Lung microvascular endothelial cell (primary cell): ENCODE measurements at places on chromosomes 3 and 15. TPM values are rescaled to one million over a fixed set of nuclear protein-coding genes. Genes with fewer than 3 reads are reported as not detected.

DNA sequence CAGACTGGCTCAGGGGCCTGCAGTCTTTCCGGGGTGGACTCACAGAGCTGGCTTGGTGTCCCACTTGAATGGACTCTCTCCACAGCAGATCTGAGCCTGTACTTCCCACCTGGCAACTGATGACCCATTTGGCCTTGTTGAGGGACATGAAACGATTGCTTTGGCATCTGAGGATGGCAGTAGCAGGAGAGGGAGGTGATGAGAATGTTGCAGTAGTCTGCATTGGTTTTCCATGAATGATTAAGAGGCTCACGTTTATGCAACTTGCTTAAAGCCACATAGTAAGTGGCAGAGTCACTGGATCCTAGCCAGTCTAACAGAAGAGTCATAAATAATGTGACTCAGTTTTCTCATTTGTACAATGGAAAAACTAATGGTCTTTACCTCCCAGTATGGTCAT is 21.9 kb downstream of the IL20RB start:
- DNase-seq = no peak

DNA sequence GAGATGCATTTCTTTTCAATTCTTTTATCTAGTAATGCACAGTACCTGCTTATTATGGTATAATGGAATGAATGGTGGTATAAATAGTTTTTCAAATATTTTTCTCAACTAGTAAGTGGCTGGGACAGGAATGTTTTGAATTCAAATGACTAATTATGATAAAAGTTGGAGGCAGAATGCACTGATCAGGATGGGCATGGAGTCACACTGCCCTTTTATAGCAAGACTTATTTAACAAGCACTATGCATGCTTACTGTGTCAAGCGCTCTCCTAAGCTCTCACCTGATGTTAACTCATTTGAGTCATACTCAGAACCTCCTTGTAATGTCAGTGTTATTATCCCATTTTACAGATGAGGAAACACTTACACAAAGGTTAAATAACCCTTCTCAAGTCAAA is 221.8 kb downstream of the FEZF2 start:
- no peak for DNase-seq

- DNase-seq = peak; percentile 54
Observed at GRCh38 chr3:22117751-22118346, 366.8 kb upstream of the ZNF385D start.

- no peak for DNase-seq
Observed at GRCh38 chr3:81300324-81300927, 461.0 kb downstream of the GBE1 start.

GRCh38 chr15:91065505-91065904 is 34.6 kb upstream of the SV2B start:
- no peak for DNase-seq

The LXN gene
- 36.7 and 46.4 TPM in 2 replicates for total RNA-seq

The IL5RA gene
- total RNA-seq = not detected in 2 replicates

The IGF2BP2 gene
- total RNA-seq = 19.0 and 24.4 TPM in 2 replicates

The DAZL gene
- total RNA-seq = not detected in 2 replicates

The GABRB3 gene
- 0.40 TPM in 1 of 2 replicates, not detected in the other for total RNA-seq
